ENCODE measurements at places on chromosomes 1 and 21.

GRCh38 chr1:244450597-244451538 is 841 bp downstream of the ADSS2 start:
- DNase-seq, result peak; percentile 37

DNA sequence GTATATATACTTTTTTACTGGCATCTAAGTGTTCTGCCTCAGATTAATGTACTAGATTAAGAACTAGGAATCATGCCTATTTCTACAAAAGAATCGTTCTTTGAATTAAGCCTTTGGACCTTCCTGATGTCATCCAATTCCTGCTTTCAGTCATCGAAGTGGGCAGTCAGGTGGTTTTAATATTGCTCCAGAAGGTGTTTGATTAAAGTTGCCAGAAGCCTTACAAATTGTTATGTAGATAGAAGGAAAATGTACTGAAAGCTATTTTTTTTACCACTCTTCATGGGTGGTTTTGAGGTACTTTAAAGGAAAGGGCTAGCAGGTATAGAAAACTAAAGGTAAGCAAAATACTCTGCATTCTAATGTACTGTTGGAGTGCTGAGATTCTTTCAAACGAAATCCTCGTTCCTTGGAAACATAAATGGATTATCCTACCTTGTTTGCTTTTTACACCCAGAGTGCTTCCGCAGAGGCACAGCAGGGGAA is 716 bp downstream of the CTBS start:
- no peak for DNase-seq

DNA sequence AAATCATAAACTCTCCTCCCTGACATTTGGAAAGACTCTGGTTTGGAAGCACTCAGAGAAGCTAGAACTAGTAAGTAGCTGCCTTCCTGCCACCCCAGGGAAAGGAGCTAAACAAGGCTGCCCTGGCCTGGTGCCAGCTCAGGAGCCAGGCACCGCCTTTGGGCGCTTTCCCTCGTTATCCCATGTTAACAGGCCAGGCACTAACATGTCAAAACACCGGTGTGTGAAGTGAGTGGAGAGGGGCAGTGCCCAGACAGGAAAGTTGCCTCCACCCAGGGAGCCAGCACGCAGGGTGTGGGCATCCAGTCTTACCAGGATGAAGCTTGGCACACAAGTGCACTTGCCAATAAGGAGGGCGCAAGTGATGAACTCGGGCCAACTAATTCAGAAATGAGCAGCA is 346.8 kb downstream of the RRAGC start:
- no peak for DNase-seq

GRCh38 chr1:178941261-178941689 is 70.4 kb upstream of the ANGPTL1 start:
- DNase-seq, result no peak

DNA sequence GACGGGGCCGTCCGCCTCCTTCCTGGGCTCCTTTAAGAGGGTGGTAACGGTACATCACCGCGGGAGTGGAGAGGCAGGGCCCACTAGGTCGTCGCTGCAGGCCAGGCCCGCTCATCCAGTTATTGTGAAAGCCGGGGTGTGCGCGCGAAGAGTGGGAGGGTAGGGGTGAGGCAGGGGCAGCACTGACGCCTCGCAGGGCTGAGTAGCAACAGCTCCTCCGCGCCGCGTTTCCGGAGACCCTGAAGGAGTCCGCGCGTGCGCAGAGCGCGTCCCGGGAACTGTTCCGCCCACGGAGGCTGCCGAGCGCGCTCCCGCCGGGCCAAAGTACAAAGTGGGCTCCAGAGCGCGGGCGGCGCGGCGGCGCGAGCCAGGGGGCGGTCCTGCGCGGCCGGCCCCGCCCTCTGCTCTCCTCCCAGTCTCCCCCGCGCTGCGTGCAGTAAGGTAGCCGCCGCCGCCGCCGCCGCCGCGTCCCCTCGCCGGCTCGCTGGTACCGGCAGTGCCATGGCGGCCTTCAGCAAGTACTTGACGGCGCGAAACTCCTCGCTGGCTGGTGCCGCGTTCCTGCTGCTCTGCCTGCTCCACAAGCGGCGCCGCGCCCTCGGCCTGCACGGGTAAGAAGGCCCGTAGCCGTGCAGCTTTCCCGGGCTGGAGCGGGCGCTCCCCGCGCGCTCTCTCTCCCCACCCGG is at the start of gene ABCD3:
Gene ABCD3 (plus strand): TSS at position 412 of the 686 bp plus-strand sequence. CDS start 90 bp downstream, at position 502.
- peak; percentile 96 for DNase-seq

DNA sequence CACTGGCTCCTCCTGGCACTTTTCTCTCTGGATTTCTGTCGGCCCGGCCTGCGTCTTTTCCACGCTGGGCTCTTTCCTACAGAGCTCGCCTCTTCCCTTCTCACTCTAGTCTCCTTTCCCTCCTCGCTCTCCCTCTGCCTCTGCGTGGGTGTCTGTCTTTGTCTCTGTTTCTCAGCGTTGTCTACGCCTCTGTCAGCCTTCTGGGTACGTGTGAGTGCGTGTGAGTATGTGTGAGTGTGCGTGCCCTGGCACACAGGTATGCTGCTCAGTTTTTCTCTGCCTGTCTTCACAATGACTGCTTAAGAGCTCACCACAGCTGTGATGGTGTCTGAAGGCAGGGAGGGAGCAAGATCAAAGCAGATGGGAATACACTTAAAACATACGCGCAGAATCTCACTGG is 77.7 kb downstream of the KIRREL1 start:
- DNase-seq, result no peak

DNA sequence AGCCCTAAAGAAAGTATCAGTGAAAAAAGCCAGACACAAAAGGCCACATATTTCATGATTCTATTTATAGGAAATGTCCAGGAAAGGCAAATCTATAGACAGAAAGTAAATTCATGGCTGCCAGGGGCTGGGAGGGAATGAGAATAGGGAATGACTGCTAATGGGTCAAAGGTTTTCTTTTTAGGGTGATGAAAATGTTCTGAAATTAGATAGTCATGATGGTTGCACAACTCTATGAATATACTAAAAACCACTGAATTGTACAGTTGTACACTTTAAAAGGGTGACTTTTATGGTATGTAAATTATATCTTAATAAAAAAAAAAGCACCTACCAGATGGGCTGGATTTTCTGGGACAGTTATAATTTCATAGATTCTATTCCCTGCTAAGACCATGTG is 114.8 kb downstream of the CNIH3 start:
- no peak for DNase-seq

- DNase-seq, result no peak
Measured at GRCh38 chr1:18105196-18105595, 2.4 kb upstream of the IGSF21 start.

DNA sequence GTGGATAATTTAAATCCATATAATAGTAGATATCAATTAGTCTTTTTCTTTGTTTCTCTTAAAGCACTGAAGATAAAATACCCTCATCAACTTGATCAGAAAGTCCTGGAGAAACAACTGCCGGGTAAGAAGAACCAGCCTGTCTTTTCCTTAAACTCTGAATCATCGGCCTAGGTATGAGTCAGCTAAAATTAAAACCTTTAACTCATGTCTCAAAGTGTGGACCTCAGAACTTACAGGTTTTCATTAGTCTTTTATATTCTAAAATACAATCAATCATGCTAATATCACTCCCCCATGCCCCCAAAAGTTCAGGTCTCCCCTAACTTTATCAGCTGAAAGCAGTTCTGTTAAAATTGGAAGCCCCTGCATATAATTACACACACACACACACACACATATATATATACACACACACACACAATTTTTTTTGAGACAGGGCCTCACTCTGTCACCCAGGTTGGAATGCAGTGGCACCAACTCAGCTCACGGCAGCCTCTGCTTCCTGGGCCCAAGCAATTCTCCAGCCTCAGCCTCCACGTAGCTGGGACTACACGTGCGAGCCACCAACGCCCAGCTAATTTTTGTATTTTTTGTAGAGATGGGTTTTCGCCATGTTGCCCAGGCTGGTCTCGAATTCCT is 61.3 kb downstream of the B3GALNT2 start:
- DNase-seq, result no peak

DNA sequence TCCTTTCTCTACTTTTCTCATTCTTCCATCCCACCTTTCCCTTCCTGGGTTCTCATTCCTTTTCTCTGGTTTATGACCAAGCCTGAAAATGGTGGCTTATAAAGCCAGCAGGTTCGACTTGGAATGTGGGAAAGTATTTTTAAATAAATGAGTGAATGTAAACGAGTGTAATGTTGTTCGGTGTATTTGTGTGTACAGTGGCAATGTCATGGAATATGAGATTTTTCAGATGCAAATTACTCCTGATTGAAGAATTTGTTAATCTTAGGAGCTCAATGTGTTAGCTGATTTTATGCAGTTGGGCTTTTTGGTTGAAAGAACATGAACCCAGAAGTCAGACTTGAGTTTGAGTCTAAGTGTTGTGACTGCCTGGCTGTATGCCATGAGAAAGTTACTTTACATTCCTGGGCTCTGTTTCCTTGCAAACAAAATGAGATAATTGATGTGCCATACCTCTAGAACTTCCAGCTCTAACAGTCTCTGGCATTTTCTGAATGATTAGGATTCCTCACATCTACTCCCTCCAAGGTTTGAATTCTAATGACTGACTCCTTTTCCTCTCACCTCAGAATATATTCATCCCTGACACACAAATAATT is 6.6 kb downstream of the SGIP1 start:
- no peak for DNase-seq

- DNase-seq, result no peak
Measured at GRCh38 chr1:200226268-200226968, 183.4 kb downstream of the ZNF281 start.

GRCh38 chr1:155454096-155454495 is 108.5 kb downstream of the ASH1L start:
- DNase-seq, result no peak

- no peak for DNase-seq
Measured at GRCh38 chr1:24435782-24436365, 20.3 kb downstream of the NIPAL3 start.

DNA sequence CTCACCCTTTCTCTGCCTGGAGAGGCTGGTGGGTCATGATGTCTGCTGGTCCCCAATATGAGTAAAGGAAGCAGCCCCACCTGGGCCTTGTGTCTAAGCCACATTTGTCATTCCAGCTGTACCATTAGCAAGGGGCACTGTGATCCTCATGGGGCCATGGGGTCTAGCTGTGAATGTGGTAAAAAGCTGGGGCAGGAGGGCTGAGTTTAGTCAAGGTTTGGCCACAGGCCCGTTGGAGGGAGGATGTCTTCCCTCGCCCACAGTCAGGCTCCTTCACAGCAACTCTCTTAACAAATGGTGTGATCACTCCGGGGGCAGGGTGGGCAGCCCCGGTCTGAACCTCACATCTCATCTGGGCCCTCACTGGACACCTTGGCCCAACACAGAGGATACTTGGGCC is 115.4 kb downstream of the DMRTB1 start:
- no peak for DNase-seq

Measured in activated CD4-positive, alpha-beta T cell treated with anti-CD3 and anti-CD28 coated beads for 1 hour (primary cell).